ENCODE measurements at places on chromosomes 16 and 17.

GRCh38 chr16:89187032-89187769 is 13.1 kb downstream of the SLC22A31 start:
- DNase-seq = peak; percentile 58

DNA sequence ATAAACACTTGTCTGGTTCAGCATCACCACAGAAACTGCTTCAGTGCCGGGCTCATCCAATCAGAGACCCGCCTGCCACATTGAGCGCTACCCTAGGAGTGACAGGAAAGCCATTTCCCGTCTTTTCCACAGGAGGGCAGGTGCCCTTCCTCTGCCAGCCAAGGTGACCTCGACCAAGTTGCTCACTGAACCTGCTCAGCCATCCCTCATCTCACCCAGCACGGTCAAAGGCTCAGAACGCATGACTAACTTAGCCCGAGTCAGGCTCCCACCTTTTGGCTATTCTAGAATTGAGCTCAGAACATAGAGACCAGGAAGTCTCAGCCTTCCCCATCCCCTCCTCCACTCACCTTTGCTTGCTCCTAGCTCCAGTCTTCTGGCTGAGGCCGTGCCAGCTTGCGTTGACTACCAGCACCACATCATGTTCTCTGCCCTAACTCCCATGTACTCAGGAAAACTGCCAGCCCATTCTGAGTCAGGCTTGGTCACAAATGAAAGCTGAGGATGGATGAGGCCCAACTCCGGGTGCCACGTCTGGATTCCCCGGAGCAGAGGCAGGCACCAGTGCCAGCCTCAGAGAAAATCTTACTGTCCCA is 15.6 kb downstream of the MRPS23 start:
- DNase-seq = no peak

- DNase-seq = no peak
Observed at GRCh38 chr17:35560703-35561102, at the start of gene SLFN14. Gene SLFN14, minus strand, starts transcription at chr17:35560819. Its CDS starts 2,757 bp downstream, at chr17:35558062.

DNA sequence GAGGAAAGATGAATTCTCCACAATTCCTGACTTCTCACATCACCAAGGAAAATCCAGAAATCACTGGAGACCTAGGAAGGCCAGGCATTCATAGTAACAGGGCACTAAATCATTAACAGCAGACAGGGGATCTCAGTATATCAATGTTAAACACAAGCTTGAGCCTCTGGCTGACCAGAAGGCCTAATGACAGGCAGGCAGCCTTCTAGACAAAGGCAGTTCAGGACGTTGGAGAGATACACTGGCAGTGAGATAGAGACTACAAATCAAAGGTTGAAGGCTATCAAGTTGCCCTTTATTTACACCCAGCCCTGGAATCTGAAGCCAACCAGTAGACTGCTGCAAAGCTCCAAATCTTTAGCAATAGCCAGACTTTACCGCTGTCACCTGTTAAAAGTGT is 422.8 kb upstream of the CCL2 start:
- no peak for DNase-seq

GRCh38 chr17:50844117-50844700 is 8.8 kb downstream of the WFIKKN2 start:
- DNase-seq = no peak

- DNase-seq = no peak
Observed at GRCh38 chr16:74073456-74073855, 223.2 kb upstream of the PSMD7 start.

DNA sequence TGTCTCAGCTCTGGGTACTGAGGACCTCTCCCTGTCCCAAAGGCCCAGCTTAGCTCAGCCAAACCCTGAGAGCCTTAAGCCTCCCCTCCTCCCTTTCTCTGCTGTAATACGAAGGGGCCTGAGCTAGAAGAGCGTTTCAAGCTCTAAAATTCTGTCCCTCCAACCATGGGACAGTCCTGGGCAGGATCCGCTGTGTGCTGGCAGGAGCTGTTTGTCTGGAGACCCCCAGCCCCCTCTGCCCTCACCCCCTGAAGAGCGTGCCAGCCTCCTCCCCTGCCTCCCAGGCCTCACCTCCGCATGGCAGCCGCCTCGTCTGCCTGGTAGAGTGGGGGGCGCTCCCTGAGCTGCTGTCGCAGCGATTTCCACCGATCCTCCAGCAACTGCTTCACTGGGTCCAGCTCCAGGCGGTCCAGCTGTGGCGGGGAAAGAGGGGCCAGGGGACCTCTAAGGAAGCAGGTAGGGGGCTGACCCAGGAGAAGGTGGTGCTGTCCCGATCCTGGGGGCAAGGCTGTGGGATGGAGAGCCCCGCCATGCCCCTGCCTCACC is 14.7 kb downstream of the UBALD2 start:
- no peak for DNase-seq

DNA sequence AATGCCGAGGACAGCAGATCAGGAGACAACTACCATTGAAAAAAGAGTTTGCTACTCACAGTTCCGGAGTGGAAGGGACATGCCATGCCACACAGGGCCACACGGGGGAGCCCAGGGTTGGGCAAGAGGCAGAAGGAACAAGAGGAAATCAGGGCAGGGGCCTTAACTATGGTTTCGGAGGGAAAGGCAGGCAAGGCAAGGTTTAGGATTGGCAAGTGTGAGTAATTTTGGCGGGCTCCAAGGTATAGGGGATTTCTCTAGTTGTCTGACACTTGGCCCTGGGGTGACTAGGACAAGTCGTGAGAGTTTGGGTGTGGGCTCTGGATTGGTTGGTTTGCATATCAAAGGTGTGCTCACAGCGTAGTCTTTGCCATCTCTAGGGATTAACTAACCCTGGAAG is 27.0 kb upstream of the NTN1 start:
- DNase-seq = no peak

DNA sequence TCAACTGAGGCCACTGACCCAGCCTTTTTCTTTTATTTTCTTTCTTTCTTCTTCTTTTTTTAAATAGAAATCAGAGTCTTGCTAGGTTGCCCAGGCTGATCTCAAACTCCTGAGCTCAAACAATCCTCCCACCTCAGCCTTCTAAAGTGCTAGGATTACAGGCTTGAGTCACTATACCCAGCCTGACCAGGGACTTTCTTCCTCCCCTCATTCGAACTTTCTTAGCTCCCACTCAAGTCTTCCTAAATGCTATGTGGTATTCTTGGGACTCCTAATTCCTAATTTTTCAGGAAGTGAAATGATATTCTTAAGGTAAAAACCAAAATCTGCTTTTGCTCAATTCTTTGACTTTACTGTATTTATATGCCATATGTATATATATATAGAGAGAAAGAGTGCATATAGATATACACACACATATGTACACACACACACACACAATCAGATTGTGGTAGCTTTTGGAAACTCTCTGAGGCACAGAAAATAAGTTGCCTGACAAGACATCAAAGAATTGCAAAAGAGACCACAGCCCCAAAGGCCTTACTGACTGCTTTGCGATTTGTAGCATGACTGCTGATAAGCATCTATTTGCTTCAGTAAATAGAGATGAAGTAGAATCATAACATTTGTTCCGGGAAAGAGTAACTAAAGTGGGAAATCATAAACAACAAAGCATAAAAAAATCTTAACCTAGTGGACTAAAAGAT is 9.5 kb upstream of the AMZ2 start:
- DNase-seq = no peak

DNA sequence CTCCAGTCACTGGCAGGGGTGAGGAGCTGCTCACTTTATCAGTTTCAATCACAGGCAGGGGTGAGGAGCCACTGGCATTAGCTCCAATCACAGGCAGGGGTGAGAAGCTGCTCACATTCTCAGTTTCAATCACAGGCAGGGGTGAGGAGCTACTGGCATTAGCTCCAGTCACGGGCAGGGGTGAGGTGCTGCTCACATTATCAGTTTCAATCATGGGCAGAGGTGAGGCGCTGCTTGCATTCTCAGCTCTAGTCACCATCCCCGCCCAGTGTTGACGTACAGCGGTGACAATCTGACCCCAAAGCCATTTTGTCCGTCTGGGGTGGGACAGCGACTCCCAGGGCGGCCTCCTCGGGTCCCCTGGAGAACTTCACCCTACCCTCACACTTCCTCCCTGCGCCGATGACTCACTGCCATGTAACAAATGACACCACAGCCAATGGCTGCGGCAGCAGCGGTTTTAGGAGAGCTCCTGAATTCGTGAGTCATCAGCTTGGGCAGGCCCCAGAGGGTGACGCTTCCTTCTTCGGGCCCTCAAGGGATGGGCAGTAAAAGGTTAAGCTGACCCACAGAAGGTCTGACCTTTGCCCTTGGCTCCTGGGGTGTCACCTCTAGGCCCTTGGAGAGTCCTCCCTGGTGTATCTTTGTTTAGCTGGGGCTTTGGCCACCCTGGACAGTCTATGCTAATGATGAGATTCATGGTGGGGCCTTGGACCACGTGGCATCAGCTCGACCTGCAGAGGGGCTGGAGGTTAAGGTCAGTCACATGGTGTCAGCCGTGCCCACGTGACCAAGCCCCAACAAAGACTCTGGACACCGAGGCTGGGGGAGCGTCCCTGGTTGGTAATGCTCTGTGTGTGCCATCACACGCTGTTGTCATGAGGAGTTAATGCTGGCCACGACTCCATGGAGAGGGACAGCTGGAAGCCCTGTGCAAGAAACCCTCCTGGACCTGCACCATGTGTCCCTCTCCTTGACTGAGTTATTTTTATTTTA is 171.7 kb downstream of the C16orf95 start:
- no peak for DNase-seq

DNA sequence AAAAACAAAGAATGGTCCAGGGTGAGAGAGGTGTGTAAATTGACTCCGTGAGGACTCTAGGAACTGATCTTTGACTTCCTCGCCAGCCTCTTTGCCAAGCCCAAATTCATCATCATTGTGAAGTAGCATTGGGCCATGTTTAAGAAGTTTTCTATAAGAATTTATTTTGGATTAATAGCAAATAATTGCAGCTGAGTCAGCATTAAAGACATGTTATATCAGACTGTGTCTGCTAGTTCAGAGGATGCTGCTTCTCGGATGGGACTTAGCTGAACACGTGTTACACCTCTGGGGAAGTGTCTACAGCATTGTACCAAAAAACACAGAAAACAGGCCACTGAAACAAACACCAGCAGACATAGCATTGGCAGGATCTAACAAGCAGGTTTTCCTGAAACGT is 366.6 kb downstream of the CDH13 start:
- DNase-seq = no peak

- no peak for DNase-seq
Observed at GRCh38 chr17:42751628-42752027, 6.8 kb upstream of the EZH1 start.

- no peak for DNase-seq
Observed at GRCh38 chr16:57892041-57892440, 78.9 kb downstream of the CNGB1 start.

DNA sequence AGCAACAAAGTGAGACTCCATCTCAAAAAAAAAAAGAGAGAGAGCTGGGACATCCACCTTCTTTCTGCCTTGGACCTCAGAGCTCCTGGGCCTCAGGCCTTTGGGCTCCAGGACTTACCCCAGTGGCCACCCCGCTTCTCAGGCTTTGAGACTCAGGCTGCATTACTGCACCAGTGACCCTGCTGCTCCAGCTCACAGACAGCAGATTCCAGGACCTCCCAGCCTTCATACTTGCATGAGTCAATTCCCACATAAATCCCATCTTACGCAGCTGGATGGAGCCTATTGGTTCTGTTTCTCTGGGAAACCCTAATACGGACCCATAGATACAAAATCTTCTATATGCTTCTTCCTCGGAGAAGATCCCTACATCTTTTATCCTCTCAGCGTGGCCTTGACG is 2.1 kb upstream of the CEP295NL start:
- DNase-seq = no peak

- no peak for DNase-seq
Observed at GRCh38 chr17:30256756-30257506, 21.4 kb upstream of the SLC6A4 start.
